SJSA1 (cell line): ENCODE measurements at places on chromosomes 4 and X. TPM values are rescaled to one million over a fixed set of nuclear protein-coding genes. Genes with fewer than 3 reads are reported as not detected.

DNA sequence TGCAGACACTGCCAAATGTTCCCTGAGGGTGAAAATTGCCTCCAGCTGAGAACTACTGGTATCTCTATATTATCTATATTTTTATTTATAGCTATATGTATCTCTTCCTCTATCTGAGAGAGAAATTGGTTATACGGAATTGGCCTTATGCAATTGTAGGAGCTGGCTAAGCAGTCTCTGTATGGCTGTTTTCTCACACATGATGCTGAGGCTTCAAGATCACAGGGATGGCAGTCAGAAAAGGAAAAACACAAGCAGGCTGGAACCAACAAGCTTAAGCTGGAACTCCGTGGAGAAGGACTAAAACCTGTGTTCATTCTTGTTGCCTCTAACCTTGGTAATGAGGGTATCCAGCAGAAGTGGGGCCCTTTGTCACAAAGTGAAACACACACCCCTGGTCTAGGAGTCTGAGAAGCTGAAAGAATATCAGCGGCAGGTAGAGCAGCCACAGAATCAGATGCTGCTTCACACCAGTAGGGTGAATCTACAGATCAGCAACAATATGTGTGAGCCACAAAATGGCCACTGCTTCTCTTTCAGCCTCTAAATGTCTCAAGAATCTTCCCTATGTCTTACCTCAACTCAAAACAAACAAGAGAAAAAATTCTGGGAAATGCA lies 166.5 kb upstream of the PPP1R2C start:
- no peak overlapping the region for H3K27ac ChIP-seq
- no peaks in the 10 kb centered on the region for H3K4me1 ChIP-seq
- DNase-seq = no peak
- H3K27me3 ChIP-seq = no peaks in the 10 kb centered on the region
- no peak overlapping the region for H3K4me3 ChIP-seq

DNA sequence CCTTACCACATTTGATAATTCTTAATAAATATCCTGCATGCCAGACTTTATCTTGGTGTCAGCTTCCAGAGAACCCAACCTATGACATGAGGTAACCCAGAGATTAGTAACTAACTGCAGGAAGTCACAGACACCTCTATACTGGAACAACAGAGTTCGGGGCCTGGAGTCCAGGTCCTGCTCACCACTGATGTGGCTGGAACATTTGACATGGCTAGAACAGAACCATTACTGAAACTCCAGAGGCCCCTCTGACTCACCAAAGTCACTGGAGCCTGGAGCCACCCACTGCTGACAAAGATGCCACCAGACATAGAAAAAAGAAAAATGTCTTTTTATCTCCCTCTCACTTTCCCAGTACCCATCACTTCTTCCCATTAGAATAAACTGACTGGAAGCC lies 403.7 kb downstream of the MID1IP1 start:
- no peaks in the 10 kb centered on the region for H3K27me3 ChIP-seq
- no peaks in the 10 kb centered on the region for H3K4me1 ChIP-seq
- no peak for DNase-seq
- no peaks in the 10 kb centered on the region for H3K36me3 ChIP-seq
- H3K4me3 ChIP-seq = no peak overlapping the region
- no peak overlapping the region for H3K27ac ChIP-seq

- H3K36me3 ChIP-seq = no peaks in the 10 kb centered on the region
- H3K4me3 ChIP-seq = no peak overlapping the region
- no peaks in the 10 kb centered on the region for H3K27me3 ChIP-seq
- DNase-seq = no peak
- peaks cover 18% of the 10 kb centered on the region; the same call in 1 of the 2 replicates for H3K4me1 ChIP-seq
These were observed 37.1 kb downstream of the SNX25 start for GRCh38 chr4:185246453-185246852.

N4BP2 gene
- 7.0 TPM in 2 replicates for total RNA-seq

PRDX4 gene
- total RNA-seq = 176 and 357 TPM in 2 replicates

PFKFB1 gene
- total RNA-seq = not detected in 2 replicates

DNA sequence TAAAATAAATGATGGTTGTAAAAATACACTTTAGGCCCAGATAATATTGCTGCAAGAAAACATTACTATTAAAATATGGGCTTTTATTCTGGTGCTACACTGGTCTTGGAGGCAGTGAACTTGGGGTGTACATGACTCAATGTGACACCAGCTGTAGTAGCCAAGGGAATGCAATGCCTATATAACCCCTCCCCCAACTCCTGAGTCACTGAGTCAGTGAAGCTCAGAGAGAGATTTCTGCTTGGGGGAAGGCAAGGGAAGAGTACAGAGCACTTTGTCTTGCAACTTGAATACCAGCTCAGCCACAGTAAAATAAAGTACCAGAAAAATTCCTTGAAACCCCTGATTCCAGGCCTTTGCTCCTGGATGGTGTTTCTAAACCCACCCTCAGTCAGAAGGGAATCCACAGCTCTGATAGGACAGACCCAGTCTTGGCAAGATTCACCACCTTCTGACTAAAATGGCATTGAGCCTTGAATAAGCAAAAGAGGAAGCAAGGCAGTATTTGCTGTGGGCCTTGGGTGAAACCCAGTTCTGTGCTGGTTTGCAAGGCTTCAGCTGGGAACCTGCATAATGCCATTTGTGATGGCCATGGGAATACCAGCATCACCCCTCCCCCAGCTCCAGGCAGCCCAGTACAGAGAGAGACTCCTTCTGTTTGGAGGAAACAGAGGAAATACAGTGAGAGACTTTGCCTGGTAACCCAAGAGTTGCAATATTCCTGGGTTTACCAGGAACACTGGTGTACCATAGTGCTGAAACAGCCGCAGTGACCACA lies 209.9 kb downstream of the IQCM start:
- H3K4me3 ChIP-seq = no peak overlapping the region
- no peak overlapping the region for H3K27ac ChIP-seq
- H3K36me3 ChIP-seq = no peaks in the 10 kb centered on the region
- no peaks in the 10 kb centered on the region for H3K27me3 ChIP-seq
- no peak for DNase-seq

GRCh38 chr4:7900334-7900909 lies 39.2 kb downstream of the AFAP1 start:
- no peaks in the 10 kb centered on the region for H3K27me3 ChIP-seq
- H3K4me1 ChIP-seq = peaks cover 29% of the 10 kb centered on the region
- H3K4me3 ChIP-seq = no peak overlapping the region
- H3K27ac ChIP-seq = no peak overlapping the region
- 0 out of 2 replicates have a peak, but pooled peaks cover 7% of the 10 kb centered on the region for H3K36me3 ChIP-seq
- DNase-seq = no peak

DNA sequence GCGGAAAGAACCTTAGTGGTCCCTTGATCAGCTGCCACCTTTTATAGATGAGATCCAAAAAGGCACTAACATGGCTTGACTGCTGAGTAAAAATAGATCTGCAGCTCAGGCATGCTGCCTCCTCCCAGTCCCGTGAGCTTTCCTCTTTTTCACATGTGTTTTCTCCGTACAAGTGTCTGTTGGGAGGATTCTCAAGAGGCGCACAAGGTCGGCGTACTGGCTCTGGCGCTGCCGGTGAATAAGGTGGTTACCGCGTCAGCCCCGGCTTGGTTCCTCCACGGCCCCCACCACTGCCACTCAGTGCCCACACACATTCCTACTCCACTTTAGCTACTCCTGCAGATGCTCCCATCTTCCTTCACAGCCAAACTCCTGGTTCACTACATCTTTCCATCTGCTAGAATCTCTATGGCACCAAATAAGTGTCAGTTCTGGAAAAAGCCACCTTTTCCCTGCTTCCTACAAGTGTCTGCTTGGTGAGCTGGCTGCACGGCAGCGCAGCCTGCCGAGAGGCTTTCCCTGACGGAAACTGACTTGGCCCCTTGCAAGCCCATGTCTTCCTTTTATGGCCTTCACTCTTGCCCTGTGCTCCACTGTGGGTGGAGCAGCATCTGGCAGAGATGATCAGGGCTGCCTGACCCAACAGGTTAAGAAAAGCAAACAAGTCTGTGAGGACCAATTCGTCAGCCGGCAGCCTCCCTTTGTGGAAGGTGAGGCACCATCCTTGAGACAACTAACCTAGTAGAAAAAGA lies 99.8 kb downstream of the KLHL8 start:
- no peak overlapping the region for H3K4me3 ChIP-seq
- peak; percentile 46 for DNase-seq
- H3K27me3 ChIP-seq = no peaks in the 10 kb centered on the region
- H3K4me1 ChIP-seq = peaks cover 42% of the 10 kb centered on the region
- peak overlapping the region; percentile 65; the same call in 1 of the 2 replicates for H3K27ac ChIP-seq

- H3K27ac ChIP-seq = no peak overlapping the region
- no peak for DNase-seq
- H3K36me3 ChIP-seq = peaks cover 33% of the 10 kb centered on the region
- peaks cover 12% of the 10 kb centered on the region for H3K4me1 ChIP-seq
- no peaks in the 10 kb centered on the region for H3K27me3 ChIP-seq
These were observed 137.2 kb downstream of the RAPGEF2 start for GRCh38 chr4:159240046-159240445.

DNA sequence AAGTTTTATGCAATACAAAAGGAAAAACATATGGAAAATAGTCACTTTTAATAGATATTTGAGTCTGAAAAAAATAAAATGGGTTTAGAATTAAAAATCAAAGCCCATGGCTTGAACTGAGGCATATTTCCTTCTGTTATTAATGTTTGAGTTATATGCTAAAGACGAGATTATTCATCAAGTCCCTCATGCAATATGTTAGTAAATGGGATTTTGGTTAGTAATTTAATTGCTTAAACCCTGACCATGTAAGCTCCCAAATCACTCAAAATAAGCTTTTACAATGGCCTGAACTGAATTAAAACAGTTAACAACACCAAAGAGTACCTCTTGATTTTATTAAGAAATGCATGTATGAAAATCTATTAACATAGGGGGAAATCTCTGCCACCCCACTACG lies 12.1 kb downstream of the UNC5C start:
- H3K36me3 ChIP-seq = no peaks in the 10 kb centered on the region
- no peaks in the 10 kb centered on the region for H3K4me1 ChIP-seq
- DNase-seq = no peak
- H3K27ac ChIP-seq = no peak overlapping the region

DNA sequence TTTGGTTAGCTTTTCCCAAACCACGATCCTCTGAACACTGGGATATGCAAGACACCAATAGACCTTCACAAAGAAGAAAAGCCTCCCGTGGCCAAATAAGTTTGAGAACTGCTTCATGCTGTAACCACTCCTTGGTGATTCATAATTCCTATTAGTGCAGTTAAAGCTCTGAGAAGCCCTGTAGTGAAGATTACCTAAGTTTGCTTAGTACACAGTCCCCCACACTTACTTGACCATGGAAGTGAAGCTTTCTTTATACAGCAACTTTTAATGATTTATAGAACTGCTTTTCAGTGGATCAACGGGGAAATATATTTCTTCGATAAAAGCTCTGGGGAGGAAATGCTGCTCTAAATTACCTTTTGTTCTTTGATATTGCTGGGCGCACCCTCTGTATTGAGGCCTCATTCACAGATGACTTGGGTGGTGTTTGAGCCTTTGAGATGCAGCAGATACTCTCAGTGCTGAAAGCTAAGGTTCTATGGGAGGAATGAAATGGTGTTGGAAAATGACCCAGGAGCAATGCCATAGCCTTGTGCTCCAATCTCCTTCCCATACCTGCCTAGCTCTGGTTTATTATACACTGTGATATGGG lies 67.4 kb downstream of the CBLL2 start:
- no peak for DNase-seq
- peaks cover 11% of the 10 kb centered on the region for H3K4me1 ChIP-seq
- no peaks in the 10 kb centered on the region for H3K27me3 ChIP-seq
- H3K27ac ChIP-seq = no peak overlapping the region
- no peak overlapping the region for H3K4me3 ChIP-seq
